ENCODE measurements at places on chromosomes 3 and 15.

DNA sequence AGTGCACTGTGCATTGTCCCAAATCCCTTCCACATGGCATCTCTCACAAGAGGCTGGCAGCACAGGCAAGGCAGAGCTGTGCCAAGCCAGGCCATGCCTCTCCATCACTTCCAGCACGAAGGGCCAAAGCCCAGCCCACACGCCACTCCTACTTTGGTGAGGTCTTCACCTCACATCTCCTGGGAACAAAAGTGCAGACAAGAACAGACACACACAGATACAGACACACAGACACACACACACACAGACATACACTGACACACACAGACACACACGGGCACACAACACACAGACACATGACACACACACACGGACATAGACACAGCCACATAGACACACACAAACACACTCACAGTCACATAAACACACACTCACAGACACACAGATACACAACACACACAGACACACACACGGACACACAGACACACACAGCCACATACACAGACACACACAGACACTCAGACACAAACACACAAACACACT lies 233.3 kb downstream of the UACA start:
- DNase-seq, result peak; percentile 34

GRCh38 chr15:63243776-63244175 lies 33.6 kb upstream of the APH1B start:
- no peak for DNase-seq

DNA sequence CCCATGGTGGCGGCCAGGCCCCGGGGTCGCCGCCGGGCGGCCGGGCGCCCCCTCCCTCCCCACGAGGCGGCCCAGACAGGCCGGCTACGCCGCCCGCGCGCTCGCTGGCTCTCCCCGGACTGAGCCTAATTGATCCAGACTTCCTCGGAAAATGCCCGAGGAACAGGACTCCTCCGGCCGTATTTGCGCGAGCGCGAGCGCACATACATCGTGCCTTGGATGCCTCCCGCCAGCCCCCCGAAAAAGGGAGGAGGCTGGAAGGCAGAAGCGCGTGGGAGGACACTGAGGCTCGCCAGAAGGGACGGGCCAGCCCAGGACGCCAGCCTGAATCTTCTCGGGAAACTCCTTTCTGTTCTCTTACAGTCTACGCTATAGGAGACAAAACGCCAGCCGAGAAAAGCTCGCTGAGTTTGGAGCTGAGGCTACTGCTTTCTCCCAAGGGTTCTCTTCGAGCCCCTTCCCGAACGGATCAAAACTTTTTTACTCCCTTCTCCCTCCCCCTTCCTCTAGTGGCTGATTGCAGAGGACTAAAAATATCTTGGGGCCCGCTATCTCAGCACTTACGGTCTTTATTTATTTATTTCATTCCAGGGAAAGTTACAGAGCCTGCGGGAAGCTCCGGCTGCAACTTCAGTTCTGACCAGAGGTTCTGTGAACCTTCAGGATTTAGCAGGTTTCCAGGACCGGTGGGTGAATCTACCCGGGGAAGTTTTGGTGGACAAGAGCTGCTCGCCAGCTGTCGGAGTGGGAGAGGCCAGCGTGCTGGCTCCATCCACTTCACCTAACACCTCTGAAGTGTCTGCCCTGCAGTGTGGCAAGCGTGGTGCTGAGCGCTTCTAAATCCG lies at the start of gene PDZRN3:
PDZRN3 (minus strand) TSS at position 121 of the 845 bp plus-strand sequence.
- DNase-seq, result peak; percentile 69

DNA sequence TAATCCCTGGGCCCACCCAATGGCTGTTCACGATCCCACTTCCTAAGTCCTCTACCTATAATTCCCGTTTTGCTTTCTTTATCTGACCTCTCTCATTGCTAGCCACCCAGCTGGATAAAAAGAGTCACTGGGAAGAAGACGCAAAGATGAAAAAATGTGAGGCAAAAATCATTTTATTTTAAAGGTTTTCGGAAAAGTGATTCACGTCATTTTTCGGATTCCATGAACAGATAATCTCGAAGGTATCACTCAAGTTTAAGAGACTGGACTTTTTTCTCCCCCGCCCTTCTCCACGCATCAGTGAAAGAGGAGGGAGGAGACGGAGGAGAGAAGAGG lies 266.6 kb downstream of the CGGBP1 start:
- no peak for DNase-seq

DNA sequence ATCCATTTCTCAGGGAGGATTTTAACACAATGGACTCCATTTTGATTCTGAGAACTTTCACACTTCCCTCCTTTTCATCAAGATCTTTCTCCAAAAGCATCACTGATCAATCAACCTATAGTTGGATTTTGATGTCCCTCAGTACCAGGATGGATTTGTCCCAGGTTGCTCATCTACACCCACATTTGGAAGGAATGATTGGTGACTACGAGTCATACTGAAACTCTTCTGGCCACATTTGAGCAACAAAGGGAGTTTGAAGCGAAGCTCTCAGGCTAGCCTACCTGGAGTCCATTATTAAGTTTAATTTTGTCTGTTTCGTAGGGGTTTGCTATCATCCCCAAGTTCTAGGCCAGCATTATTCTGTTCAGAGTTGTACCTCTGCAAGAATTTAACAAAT lies 31.3 kb upstream of the ATP8B4 start:
- no peak for DNase-seq

GRCh38 chr3:114454551-114455251 lies 160.9 kb downstream of the TIGIT start:
- DNase-seq, result peak; percentile 33

- DNase-seq, result no peak
Measured at GRCh38 chr3:187763850-187764648, 18.8 kb upstream of the BCL6 start.

- no peak for DNase-seq
Measured at GRCh38 chr3:135081451-135081850, 286.4 kb downstream of the EPHB1 start.

DNA sequence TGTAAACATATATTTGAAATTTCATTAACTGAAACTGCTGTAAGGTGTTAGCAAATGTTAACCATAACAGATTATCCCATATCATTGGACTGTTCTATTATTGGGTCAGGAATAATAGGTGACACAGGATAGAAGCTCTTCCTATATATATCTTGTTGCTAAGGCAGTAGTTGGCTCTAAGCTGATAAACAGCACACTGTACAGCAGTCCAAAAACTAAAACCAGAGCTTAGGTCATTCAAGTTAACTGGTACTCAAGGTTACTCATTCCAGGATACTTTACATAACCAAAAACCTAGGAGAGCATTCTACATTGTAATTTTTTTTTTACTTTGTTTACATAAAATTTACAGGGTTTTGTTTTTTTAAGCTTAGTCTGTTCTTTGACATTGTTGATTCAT lies 8.9 kb downstream of the DNAJC19 start:
- no peak for DNase-seq

DNA sequence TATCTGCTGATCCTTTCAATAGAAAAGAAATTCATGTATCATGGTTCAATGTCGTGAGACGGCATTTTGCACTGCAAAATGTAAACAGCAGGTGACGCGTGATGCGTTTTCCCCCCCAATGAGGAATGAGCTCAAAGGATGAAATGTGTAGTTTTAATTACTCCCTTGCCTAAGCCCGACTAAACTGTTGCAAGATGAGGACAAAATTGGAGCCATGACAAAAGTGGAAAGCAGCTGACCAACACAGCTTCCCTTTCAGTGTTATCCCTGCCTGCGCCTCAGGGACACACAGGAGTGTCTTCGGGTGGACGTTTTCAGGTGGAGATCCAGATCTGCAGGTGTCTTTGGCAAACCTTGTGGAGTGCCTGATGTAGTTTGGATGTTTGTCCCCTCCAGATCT lies 92.0 kb downstream of the GABRG3 start:
- no peak for DNase-seq

DNA sequence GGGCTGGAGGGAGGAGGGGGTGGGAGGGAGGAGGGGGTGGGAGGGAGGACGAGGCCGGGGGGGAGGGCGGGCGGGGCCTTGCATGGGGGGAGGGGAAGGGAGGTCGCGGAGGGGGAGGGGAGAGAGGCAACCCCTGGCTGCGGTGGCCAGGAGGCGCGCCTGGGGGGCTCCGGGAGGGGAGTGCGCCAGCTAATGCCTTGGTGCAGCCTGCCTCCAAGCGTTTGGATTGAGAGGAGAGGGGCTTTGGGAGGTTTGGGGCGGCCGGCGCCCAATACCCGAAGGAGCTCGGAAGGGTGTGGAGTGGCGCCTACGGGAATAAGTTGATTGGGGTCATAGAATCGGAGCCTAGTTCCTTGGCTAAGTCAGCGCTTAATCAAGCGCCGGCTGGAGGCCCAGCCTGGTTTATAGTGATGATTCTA lies 557 bp downstream of the TFG start:
- peak; percentile 36 for DNase-seq
